ENCODE measurements at places on chromosomes 1 and 21.

GRCh38 chr1:67704351-67704750, 19.4 kb downstream of the GADD45A start:
- no peaks in the 10 kb centered on the region for H3K27me3 ChIP-seq
- no peak overlapping the region for H3K27ac ChIP-seq
- DNase-seq: no peak
- H3K36me3 ChIP-seq: no peaks in the 10 kb centered on the region
- H3K4me1 ChIP-seq: peaks cover 25% of the 10 kb centered on the region

- H3K4me1 ChIP-seq: no peaks in the 10 kb centered on the region
- H3K36me3 ChIP-seq: no peaks in the 10 kb centered on the region
- H3K27me3 ChIP-seq: no peaks in the 10 kb centered on the region
- no peak overlapping the region for H3K27ac ChIP-seq
- no peak overlapping the region for H3K4me3 ChIP-seq
- DNase-seq: no peak
Observed at GRCh38 chr21:24583473-24583872, 1023.8 kb downstream of the MRPL39 start.

- H3K4me3 ChIP-seq: no peak overlapping the region
- H3K4me1 ChIP-seq: no peaks in the 10 kb centered on the region
- no peak for DNase-seq
- H3K27me3 ChIP-seq: no peaks in the 10 kb centered on the region
Observed at GRCh38 chr1:246629976-246630375, 63.7 kb downstream of the CNST start.

- H3K4me3 ChIP-seq: no peak overlapping the region
- peaks cover 7% of the 10 kb centered on the region for H3K27me3 ChIP-seq
- H3K27ac ChIP-seq: no peak overlapping the region
- no peaks in the 10 kb centered on the region for H3K36me3 ChIP-seq
- DNase-seq: no peak
Observed at GRCh38 chr21:37792046-37792445, 124.2 kb downstream of the KCNJ6 start.

DNA sequence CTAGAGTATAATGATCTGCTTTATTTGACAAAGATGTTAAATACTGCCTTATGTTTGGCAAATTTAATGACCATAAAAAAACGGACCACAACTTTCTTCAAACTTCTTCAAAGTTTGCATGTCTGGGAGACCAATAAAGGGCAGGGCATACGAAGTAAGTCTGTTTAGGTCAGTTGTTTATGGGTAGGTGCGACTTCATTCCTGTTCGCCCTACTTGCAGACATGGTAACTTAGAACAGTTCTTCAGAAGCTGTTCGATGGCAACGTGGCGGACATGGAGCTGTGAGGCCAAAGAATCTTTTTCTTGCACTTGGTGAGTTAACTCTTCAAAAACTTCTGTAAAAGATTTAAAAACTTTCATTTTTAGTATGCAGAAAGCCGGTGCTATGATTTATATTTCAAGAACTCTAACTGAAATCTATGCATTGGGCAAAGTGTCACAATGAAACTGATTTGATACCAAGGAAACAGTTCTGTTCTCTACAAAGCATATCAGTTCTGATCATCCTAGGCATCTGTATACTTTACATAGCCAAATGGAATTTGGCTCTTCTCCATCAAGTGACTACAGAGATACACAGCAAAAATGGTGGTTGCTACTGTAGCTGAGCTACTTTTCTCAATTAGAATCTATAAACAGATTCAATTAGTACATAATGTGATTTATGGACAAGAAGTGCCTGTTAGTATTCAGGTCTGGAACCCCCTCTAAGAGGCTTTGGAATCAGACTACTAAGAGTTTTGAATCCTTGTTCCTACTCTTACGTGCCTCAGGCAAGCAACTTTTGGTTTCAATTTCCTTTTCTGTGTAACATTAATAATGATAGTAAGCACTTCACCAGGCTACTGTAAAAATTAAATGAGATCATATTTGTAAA, 25.7 kb downstream of the C21orf91 start:
- H3K4me1 ChIP-seq: no peaks in the 10 kb centered on the region
- DNase-seq: no peak
- peaks cover 56% of the 10 kb centered on the region for H3K36me3 ChIP-seq

GRCh38 chr1:3740042-3740441, 12.2 kb upstream of the CCDC27 start:
- no peak overlapping the region for H3K27ac ChIP-seq
- H3K4me3 ChIP-seq: no peak overlapping the region
- peaks cover 2% of the 10 kb centered on the region for H3K4me1 ChIP-seq
- no peaks in the 10 kb centered on the region for H3K27me3 ChIP-seq
- H3K36me3 ChIP-seq: peaks cover 87% of the 10 kb centered on the region

DNA sequence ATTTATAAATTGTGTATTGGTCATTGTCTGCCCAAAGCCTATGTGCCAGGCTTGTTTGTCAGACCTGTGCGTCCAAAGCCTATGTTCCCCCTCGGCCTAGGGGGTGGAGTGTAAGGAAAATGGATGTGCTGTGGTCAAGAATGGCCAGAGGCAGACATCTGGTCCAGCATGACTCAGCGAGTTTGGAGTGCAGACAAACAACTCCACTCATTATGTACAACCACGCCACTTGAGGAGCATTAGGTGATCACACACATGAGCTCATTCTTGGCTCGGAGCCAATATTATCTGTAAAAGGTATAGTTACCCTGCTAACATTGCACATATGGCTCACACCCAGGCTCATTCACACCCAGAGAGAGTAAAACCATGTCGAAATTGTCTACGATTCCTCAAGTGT, 1047.6 kb upstream of the ADGRL4 start:
- H3K36me3 ChIP-seq: no peaks in the 10 kb centered on the region
- H3K4me1 ChIP-seq: no peaks in the 10 kb centered on the region
- H3K27ac ChIP-seq: no peak overlapping the region
- no peak overlapping the region for H3K4me3 ChIP-seq
- peak; percentile 27 for DNase-seq

GRCh38 chr1:46372431-46372830, 21.7 kb upstream of the FAAH start:
- DNase-seq: no peak
- H3K4me3 ChIP-seq: no peak overlapping the region
- H3K27me3 ChIP-seq: no peaks in the 10 kb centered on the region
- H3K4me1 ChIP-seq: 0 out of 2 replicates have a peak, but pooled peaks cover 3% of the 10 kb centered on the region
- no peak overlapping the region for H3K27ac ChIP-seq

- H3K4me3 ChIP-seq: no peak overlapping the region
- H3K36me3 ChIP-seq: no peaks in the 10 kb centered on the region
- no peak for DNase-seq
- no peak overlapping the region for H3K27ac ChIP-seq
Observed at GRCh38 chr1:205064741-205065316, 19.4 kb downstream of the TMEM81 start.

DNA sequence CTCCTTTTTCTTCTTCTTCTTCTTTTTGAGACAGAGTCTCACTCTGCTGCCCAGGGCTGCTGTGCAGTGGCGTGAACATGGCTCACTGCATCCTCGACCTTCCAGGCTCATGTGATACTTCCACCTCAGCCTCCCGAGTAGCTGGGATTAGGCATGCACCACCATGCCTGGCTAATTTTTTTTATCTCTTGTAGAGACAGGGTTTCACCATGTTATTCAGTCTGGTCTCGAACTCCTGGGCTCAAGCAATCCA, 13.0 kb upstream of the PADI1 start:
- H3K27me3 ChIP-seq: peaks cover 40% of the 10 kb centered on the region
- H3K4me1 ChIP-seq: peaks cover 4% of the 10 kb centered on the region
- H3K4me3 ChIP-seq: no peak overlapping the region
- H3K36me3 ChIP-seq: no peaks in the 10 kb centered on the region
- no peak for DNase-seq

- peak overlapping the region; percentile 25 for H3K27ac ChIP-seq
- H3K36me3 ChIP-seq: peaks cover 22% of the 10 kb centered on the region
Observed at GRCh38 chr1:151199873-151200581, 1.7 kb downstream of the PIP5K1A start.

- DNase-seq: no peak
- no peaks in the 10 kb centered on the region for H3K27me3 ChIP-seq
- peak overlapping the region; percentile 83 for H3K27ac ChIP-seq
- peaks cover 30% of the 10 kb centered on the region for H3K36me3 ChIP-seq
Observed at GRCh38 chr1:15618655-15619525, 1.6 kb downstream of the DDI2 start.

DNA sequence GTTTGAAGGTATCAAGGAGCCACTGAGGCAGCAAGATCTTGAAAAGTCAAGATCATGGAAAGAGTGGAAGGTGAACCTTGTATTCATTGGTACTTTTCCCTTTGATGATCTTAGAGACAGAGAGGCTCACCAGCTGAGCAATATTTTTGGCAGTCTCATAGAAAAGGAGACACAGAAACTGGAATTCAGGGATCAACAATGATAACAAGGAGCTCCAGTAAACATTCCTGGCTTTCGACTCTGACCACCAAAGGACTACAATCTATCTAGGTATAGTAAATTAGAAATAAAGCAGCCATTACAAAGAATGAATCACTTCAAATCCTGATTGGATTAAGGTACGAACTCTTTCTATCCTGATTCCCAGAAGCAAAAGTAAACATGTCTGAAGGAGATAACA, 615.4 kb downstream of the KIF26B start:
- H3K27me3 ChIP-seq: no peaks in the 10 kb centered on the region
- H3K4me1 ChIP-seq: no peaks in the 10 kb centered on the region
- no peak for DNase-seq
- peaks cover 53% of the 10 kb centered on the region for H3K36me3 ChIP-seq
- H3K4me3 ChIP-seq: no peak overlapping the region

DNA sequence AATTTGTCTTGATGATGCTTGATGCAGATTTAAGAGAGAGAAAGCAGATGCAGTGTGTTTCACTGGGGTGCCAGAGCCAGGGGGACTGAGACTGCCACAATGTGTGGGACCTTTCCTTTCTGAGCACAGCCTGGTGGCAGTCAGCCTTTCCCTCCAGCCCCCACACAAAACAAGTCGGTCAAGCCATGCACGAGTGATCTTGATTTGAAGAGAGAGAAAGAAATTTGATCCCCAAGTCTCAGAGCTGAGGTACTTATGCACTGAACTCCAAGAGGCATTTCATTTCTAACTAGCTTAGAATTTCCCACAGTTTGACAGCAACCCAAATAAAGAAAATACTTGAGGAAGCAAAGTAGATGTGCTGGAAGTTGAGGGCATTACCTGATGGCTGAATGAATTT, 193.8 kb downstream of the ST6GALNAC3 start:
- H3K27ac ChIP-seq: no peak overlapping the region
- no peaks in the 10 kb centered on the region for H3K27me3 ChIP-seq
- H3K4me1 ChIP-seq: no peaks in the 10 kb centered on the region
- no peak overlapping the region for H3K4me3 ChIP-seq
- H3K36me3 ChIP-seq: no peaks in the 10 kb centered on the region
- DNase-seq: no peak

DNA sequence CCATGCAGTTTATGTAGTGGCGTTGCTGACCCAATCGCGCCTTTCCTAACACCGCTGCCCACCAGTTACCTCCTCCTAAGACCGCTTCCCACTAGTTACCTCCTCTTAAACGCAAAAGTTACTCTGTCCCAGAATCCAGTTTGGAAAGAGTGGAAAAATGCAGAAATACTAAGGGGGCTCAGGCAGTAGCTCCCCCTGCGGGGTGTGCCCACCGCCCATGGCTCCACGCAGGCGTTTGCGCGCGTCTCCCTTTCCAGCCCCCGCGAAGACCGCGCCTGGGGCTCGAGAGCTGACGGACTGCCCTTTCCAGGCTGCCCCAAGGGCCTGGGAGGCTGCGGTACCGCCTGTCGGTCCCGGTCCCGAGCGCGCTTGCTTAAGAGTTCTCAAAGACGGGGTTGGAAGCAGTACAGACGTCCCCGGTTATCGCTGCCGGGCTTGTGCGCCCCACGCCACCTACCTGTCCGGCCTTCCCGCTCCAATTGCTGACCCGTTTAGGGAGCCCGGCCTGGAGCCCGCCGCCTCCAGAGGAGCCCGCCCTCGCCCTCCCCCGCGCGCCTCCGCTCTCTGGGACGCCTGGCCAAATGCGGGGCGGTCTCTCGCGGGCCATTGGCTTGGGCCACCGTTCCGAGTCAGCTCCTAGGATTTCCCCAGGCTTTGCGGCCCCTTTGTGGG, 414.1 kb upstream of the ESRRG start:
- no peaks in the 10 kb centered on the region for H3K4me1 ChIP-seq
- no peak for DNase-seq
- no peak overlapping the region for H3K27ac ChIP-seq
- no peaks in the 10 kb centered on the region for H3K27me3 ChIP-seq

DNA sequence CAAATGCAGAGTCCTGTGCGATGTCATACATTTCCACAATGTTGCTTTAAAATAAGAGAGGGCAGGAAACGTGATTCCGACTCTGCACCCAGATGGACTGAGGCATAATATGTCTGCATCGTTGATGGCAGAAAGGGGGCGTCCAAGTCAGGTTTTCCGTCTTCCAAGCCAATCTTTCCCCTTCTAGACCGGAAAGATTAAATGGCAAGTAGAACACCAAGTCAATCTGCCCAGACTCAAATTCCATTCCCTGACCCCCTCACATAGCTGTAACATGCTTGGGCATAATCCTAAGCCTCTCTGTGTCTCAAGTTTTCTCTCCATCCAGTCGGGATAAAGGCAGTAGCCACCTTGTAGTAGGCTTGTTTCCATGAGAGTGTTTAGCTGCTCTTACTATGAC, 14.4 kb downstream of the PCP4 start:
- no peaks in the 10 kb centered on the region for H3K36me3 ChIP-seq
- no peak overlapping the region for H3K27ac ChIP-seq
- DNase-seq: no peak
- no peaks in the 10 kb centered on the region for H3K27me3 ChIP-seq
- H3K4me3 ChIP-seq: no peak overlapping the region

DNA sequence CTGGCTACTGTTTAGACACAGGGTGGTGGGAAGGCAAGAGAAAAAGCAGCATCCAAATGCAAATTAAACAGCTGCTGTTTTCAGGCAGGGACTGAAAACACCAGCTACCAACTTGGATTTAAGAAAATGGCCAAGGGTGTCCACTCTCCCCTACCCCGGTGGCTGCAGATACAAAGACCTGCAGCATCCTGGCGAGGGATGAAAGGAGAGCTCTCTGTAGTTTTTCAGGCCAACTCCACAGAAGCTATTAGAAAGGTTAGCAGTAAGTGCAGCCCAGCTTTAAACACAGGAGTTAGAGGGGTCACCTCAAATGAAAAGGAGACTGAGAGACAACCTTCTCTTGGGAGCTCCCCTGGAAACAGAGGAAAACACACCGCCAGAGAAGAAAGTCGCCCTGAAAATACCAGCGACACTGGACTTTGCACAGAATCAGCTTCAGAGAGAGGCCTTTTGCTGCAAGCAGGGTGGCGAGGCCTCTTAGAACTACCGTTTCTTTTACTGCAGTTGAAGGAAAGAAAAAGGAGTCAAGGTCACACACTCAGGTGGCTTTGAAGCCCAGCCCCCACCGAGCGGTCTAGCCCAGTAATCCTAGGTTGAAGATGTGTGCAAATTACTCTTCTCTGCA, 74.4 kb upstream of the TIAM1 start:
- no peak for DNase-seq
- no peaks in the 10 kb centered on the region for H3K36me3 ChIP-seq
- no peak overlapping the region for H3K27ac ChIP-seq
- H3K4me3 ChIP-seq: no peak overlapping the region
- H3K4me1 ChIP-seq: no peaks in the 10 kb centered on the region
- peaks cover 14% of the 10 kb centered on the region for H3K27me3 ChIP-seq

- no peak overlapping the region for H3K27ac ChIP-seq
- no peak overlapping the region for H3K4me3 ChIP-seq
- no peak for DNase-seq
- H3K4me1 ChIP-seq: no peaks in the 10 kb centered on the region
- H3K27me3 ChIP-seq: peaks cover 32% of the 10 kb centered on the region
- no peaks in the 10 kb centered on the region for H3K36me3 ChIP-seq
Observed at GRCh38 chr1:53600001-53600400, 139.0 kb downstream of the GLIS1 start.

GRCh38 chr1:119767486-119767885, 1.2 kb downstream of the HMGCS2 start:
- H3K4me1 ChIP-seq: no peaks in the 10 kb centered on the region
- no peaks in the 10 kb centered on the region for H3K36me3 ChIP-seq
- DNase-seq: no peak
- H3K27me3 ChIP-seq: peaks cover 11% of the 10 kb centered on the region
- H3K27ac ChIP-seq: no peak overlapping the region
